ENCODE measurements at places on chromosomes 2 and 18.

DNA sequence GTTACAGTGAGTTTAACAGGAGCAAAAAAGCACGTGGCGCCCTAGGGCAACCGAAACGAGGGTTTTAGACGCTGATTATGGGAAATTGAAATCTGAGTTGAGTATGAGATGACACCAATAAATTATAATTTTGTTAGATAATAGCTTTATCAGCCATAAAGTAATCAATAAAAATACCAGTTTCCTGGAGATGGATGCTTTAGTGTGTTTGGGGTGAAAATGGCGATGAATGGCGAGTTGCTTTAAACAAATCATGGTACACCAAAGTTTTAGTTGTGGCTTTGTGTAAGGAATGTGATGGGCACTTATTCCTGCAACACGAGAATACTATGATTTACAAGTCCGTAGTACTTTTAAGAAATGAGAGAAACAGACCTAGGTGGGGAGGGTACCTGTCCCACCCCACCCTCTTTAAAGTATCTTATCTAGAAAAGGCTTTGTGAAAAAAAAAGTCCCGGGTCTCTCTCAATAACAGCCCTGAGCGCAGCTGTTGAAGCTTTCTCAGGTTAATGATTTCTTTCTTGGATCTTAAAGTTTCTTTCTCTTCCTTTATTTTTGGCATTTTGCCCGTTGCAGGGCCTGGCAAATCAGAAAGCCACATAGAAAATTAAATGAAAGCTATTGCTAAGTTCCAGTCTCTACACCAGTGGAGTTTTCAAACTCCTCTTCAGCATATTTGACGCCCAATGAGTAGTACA lies 1.5 kb upstream of the RRM2 start:
- peak; percentile 26 for DNase-seq

DNA sequence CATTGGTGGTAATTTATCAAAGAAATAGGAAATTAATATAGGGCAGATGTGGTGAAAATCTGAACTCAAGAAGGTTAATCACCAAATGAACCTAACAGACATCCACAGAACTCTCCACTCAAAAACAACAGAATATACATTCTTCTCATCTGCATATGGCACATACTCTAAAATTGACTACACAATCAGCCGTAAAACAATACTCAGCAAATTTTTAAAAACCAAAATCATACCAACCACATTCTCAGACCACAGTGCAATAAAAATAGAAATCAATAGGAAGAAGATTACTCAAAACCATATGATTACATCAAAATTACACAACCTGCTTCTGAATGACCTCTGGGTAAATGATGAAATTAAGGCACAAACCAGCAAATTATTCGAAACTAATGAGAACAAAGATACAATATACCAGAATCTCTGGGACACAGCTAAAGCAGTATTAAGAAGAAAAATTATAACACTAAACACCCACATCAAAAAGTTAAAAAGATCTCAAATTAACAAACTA lies 31.0 kb downstream of the RBM43 start:
- peak; percentile 25 for DNase-seq

DNA sequence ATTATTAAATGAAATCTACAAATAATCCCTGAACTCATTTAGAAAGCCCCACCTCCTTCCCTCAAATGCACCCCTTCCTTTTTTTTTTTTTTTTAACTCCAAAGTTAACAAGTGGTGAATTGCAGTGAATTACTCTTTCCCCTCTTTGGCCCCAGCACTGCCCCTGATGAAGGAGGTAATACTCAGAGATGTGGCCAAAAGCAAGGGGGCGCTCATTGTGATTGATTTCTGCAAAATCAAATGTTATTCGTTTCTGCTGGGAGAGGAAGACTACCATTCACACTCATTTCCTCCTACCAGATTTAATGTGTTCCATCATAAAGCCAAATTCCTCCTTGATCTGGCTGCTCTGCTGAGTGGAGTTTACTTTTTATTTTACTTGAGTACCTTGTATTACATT lies 259.4 kb downstream of the GPD2 start:
- DNase-seq = no peak

DNA sequence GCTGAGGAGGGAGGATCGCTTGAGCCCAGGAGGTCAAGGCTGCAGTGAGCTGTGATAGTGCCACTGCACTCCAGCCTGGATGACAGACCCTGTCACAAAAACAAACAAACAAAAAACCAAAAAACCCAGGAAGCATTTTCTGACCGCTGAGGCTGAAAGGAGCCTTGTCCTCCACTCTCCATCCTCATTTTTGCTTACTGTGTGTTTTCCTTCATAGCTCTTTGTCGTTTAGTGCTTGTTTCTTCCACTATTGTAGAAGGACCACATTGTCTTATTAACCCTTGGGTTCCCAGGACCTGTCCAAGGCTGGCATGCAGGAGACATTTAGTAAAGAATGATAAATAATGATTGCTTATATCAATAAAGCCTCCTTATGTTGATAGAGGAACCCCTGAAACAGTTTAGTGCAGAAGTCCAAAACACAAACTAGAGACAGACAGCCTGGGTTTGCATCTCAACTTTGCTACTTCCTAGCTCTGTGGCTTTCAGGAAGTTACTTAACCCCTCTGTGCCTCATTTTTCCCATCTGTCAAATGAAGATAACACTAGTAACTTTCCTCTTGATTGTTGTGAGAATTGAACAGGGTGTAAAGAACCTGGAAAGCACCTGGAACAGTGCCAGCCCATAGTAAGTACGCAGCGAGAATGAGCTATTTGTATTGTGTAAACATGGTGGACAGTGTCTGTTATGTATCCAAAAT lies 126.0 kb downstream of the LPIN1 start:
- no peak for DNase-seq

GRCh38 chr18:36808681-36809080 lies 20.1 kb downstream of the TPGS2 start:
- peak; percentile 94 for DNase-seq

- DNase-seq = no peak
Measured at GRCh38 chr2:24948506-24948905, 23.2 kb downstream of the DNAJC27 start.

DNA sequence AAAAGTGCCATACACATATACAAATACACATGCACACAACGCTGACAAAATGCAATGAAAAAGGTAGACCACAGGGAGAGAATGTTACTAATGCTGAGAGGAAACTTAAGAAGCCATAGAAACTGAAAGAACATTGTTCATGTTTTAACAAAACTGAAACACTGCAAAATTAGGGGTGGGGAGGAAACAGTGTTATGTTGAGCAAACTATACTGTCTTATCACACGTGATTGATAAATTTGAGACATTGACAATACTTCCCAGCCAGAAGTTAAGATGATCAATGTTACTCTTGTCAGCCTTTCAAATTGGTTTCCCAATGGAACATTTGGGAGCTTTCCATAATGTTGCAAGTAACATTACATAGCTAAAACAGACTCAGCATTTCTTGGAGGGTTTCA lies 165.5 kb downstream of the L3MBTL4 start:
- no peak for DNase-seq

GRCh38 chr2:62471816-62472215 lies 34.2 kb downstream of the TMEM17 start:
- no peak for DNase-seq

GRCh38 chr2:105674401-105674800 lies 70.3 kb upstream of the NCK2 start:
- DNase-seq = no peak

GRCh38 chr2:174135981-174136380 lies 112.4 kb downstream of the OLA1 start:
- DNase-seq = peak; percentile 52

Measured in fibroblast of upper back skin (primary cell).